Nephron progenitor cell (in vitro differentiated cells): ENCODE measurements at places on chromosomes 5 and 9.

DNA sequence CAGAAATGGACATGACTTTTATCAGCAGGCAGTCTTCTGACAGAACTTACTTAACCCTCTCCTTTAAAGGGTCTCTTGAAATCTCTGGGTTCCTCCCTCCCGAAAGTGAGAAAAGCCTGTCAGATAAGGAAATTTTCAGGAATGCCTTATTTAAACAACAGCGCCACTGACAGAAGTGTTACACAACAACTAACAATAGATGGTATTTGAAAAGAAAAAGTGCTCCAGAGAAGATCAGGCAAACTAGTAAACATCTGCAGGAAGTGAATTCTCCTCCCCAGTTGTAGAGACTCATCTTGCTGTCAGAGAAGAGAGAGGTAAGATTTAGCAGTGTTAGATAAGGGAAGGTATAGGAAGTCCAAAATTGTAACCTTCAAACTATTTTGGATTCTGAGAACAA, 107.2 kb upstream of the NFIL3 start:
- DNase-seq = no peak
- H3K27me3 ChIP-seq = peaks cover 15% of the 10 kb centered on the region
- H3K27ac ChIP-seq = no peak overlapping the region

- peaks cover 4% of the 10 kb centered on the region for H3K27me3 ChIP-seq
- peaks cover 60% of the 10 kb centered on the region for H3K4me1 ChIP-seq
- H3K27ac ChIP-seq = no peak overlapping the region
- no peaks in the 10 kb centered on the region for H3K36me3 ChIP-seq
- no peak overlapping the region for H3K4me3 ChIP-seq
These were observed 50.1 kb upstream of the PWWP2A start for GRCh38 chr5:160169326-160169725.

DNA sequence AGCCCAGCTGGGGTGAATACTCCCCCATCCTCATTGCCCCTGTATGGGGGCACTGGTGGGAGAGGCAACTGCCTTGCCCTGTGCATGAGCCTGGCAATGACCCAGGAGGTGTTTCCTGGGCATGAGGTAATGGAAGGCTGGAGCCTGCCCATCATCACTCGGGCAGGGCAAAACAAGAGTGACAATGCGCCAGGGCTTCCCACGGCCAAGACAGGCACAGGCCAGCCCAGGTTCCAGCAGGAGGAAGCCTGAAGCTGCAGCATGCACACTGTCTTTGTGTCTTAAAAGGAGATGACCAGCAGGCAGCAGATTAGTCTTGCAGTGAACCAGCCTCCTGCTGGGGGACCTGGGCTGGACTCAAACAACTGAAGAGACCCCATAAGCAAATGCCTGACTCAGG, 92.2 kb upstream of the SMIM23 start:
- no peaks in the 10 kb centered on the region for H3K36me3 ChIP-seq
- no peak overlapping the region for H3K27ac ChIP-seq
- DNase-seq = no peak
- H3K4me3 ChIP-seq = no peak overlapping the region
- peaks cover 6% of the 10 kb centered on the region for H3K27me3 ChIP-seq

- no peaks in the 10 kb centered on the region for H3K36me3 ChIP-seq
- peaks cover 60% of the 10 kb centered on the region for H3K4me1 ChIP-seq
- H3K27me3 ChIP-seq = peaks cover 8% of the 10 kb centered on the region
- H3K27ac ChIP-seq = no peak overlapping the region
These were observed 132.9 kb downstream of the SIL1 start for GRCh38 chr5:139065306-139065705.
